Neural progenitor cell (in vitro differentiated cells): ENCODE measurements at places on chromosomes 7 and 10. TPM values are rescaled to one million over a fixed set of nuclear protein-coding genes. Genes with fewer than 3 reads are reported as not detected.

ITGB8 gene
- 3.0 and 5.3 TPM in 2 replicates for total RNA-seq

FAM180A gene
- total RNA-seq, result not detected in 2 replicates

METTL27 gene
- total RNA-seq, result 10.5 and 12.0 TPM in 2 replicates

TSPAN12 gene
- 17.3 and 26.7 TPM in 2 replicates for total RNA-seq

PNLIP gene
- total RNA-seq, result not detected in 2 replicates

GRB10 gene
- 33.9 and 53.9 TPM in 2 replicates for total RNA-seq

NRCAM gene
- 37.2 and 104 TPM in 2 replicates for total RNA-seq

AKR1C3 gene
- 1.9 and 2.8 TPM in 2 replicates for total RNA-seq

WNT16 gene
- 0.03 TPM in 1 of 2 replicates, not detected in the other for total RNA-seq

PLAU gene
- 7.6 and 10.7 TPM in 2 replicates for total RNA-seq

- DNase-seq, result no peak
Observed at GRCh38 chr10:103651783-103652476, 158.4 kb downstream of the NEURL1 start.

DNA sequence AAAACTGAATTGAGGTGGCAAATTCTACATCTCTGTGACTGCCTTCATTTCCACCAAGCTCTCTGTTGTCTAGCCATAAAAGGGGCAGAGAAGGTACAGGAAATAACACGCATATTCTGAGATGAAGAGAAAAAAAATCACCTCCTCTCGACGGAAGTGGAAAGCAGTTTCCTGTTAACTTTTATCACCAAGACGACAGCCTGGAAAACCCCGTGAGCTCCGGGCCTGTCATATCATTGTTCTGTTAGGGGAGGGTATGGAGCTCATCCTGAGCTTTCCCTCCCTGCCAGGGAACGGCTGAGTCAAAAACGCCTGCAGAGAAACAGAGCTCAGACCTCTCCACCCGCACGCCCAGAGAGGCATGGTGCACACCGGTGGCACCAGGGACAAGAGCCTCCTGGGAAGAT, 200.3 kb downstream of the PRPF18 start:
- DNase-seq, result no peak

GRCh38 chr10:44724415-44725174, 186.5 kb upstream of the TMEM72 start:
- DNase-seq, result no peak

GRCh38 chr7:103387242-103387641, 39.8 kb downstream of the PSMC2 start:
- DNase-seq, result no peak

- peak; percentile 13 for DNase-seq
Observed at GRCh38 chr7:107902381-107902780, 11.4 kb downstream of the DLD start.

GRCh38 chr10:72261784-72262404, 11.8 kb upstream of the DDIT4 start:
- DNase-seq, result no peak

- no peak for DNase-seq
Observed at GRCh38 chr7:125136755-125137532, 207.3 kb upstream of the POT1 start.

GRCh38 chr7:22723637-22724036, 3.4 kb upstream of the IL6 start:
- DNase-seq, result no peak

DNA sequence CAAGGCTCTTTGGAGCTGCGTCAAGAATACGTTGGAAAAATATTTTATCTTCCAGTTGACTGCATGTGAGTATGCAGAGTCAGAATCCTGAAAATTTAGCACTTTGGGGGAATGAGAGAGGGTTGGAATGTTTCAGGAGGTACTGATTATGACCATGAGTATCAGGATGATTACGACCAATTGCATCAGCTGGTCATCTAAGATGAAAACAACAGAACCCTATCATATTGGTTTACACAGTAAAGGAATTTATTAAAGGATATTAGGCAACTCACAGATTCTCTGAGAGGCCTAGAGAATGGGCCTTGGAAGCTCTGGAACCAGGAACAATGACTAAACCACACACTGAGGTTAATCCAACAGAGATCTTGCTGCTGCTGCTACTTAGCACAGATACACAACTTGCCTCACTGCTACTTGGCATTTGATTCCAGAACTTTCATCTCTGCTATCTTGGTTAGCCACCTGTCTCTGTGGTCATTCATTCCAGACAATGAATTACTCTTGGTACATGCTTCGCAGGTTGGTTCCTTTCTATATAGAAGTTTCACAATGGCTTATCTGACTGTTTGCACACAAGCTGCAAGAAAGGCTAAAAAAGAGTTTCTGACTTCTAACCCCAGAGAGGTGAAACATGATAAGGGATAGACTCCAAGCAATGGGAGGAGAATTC, 68.0 kb upstream of the CTTNBP2 start:
- no peak for DNase-seq

GRCh38 chr10:105347487-105347886, 706.4 kb downstream of the SORCS3 start:
- no peak for DNase-seq

- no peak for DNase-seq
Observed at GRCh38 chr7:51160411-51160810, 156.2 kb downstream of the COBL start.

DNA sequence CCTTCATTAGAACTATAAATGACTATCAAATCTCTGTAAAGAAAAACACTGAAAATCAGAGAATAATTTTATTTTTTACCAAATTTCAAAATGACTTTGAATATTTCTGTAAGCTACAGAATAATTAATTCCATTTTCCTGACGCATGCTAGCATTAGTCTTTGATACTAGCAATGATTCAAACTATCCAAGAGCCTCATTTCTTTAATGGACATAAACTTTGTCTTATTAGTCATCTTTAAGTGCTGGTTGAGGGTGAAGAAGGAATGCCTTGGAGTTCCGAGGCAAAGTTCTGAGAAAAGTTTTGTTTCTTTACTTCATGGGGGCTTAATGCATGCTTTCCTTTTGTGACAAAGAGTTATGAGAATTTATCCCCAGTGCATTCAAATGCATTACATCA, 137.3 kb downstream of the AGMO start:
- no peak for DNase-seq

- peak; percentile 64 for DNase-seq
Observed at GRCh38 chr10:128178302-128178958, 52.2 kb upstream of the MKI67 start.

- DNase-seq, result no peak
Observed at GRCh38 chr7:131045526-131045925, 282.1 kb upstream of the MKLN1 start.

DNA sequence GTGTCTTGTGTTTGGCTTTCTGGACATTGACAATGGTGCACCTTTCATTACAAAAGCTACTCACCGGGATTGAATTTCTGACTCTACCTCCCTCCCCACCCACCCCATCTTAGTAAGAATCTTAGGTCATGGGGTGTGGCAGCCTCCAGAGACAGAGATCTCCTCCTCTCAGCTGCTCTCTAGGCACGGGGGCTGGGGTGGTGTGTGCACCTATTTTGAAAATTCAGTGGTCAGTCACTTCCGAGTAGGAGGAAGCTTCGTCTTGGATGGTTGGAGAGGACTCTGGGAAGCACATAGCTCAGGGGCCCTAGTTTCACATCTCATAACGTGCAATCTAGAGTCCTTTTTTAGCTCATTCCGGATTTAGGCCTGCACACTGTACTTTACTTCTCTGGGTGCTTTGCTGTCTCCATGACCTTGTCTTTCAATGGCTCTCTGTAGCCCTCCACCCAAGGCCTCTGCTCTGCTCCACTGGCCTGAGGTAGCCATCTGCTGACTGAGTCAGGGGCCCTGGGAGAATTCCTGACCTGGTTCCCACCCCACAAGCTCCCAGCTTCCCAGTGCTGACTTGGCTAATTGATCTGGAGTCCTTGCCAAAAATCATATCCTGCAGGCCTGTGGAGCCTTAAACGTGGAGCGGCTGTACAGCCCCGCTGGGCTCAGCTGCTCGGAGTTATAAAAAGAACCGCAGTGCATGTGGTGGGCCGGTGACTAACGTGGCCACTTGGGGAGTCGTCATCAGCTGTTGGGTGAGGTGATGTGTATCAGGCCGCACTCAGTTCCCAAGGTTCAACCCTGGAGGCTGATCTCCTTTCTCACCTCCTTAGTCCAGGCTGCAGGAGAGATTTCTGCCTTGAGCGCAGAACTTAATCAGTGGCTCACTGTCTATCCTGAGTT, 19.3 kb upstream of the ADAMTS14 start:
- DNase-seq, result no peak

GRCh38 chr10:110568055-110568735, 700 bp downstream of the SMC3 start:
- peak; percentile 80 for DNase-seq

DNA sequence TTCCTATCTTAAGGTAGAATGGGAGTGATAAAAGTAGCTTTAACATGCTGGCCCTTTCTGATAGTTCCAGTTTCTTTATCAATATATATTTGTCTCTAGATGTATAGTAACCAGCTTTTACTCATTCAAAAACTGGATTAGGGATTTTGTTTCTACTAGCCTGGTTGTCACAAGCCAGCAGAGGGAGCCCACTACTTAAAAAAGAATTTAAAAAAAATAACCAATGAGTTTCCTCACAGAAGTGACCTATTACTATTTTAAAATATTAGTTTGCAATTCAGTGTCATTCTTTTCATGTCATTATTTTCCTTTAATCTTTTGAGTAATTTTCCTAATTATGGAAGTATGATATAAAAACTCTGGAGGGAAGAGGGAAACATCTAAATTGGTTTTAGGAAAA, 142.1 kb downstream of the PHTF2 start:
- DNase-seq, result peak; percentile 48
